ENCODE measurements at places on chromosomes 4 and X. TPM values are rescaled to one million over a fixed set of nuclear protein-coding genes. Genes with fewer than 3 reads are reported as not detected.

- no peak for DNase-seq
These were observed 1047.6 kb downstream of the TECRL start for GRCh38 chr4:63361628-63362027.

- no peak for DNase-seq
These were observed 73.7 kb upstream of the H2AZ1 start for GRCh38 chr4:100023800-100024199.

GRCh38 chr4:110823251-110823650 lies 200.4 kb upstream of the PITX2 start:
- DNase-seq: no peak

ALB gene
- polyA plus RNA-seq: 4.6 TPM

HERC6 gene
- 11.2 TPM for polyA plus RNA-seq
